Left hindlimb (tissue), 1 donor: ENCODE measurements at places on chromosomes 12 and 14.

DNA sequence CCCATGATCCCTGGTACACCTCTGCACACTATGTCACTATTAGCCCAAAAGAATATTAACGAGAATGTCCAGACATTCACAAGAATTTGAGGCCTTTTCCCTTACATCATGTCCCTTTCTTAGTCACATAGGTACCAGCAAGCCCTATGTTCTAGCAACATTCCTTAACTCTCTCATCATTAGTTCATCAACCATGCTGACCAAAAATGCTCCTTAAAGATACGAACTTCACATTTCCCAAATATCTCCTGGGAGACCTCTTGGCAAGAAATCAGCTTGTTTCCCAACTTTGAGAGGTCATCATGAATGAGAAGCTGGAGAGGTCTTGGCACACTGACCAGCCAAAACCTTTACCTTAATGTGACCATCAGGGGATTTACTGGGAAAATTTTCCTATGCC, 4.6 kb downstream of the SALL2 start:
- no peak for DNase-seq

GRCh38 chr14:68772761-68773381, 20.0 kb downstream of the ZFP36L1 start:
- DNase-seq = no peak

DNA sequence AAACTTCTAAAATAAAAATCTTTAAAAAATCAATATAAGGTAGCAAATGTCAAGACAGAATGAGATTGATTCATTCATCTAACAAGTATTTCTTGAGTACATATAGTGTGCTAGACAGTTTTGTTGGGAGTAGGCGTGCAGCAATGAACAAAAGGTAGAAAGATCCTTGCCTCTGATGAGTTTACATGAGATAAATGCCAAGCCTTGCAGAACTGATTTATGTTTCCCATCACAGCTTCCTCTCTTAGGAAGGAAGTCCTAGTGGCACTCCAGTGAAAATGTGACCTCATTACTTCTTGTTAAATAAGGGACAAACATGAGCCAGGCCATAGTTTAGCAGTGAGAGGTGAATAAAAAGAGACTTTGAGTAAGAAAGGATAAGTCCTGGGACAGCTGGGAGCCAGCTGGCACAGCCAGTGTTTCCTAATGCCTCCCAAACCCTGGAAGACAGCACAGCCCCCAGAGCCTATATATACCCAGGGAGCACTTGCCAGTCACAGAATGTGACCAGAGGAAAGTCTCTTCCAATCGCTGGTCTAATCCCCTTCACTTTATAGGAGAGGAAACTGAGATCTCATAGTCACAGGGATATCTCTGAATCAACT, 4.7 kb upstream of the COCH start:
- no peak for DNase-seq

DNA sequence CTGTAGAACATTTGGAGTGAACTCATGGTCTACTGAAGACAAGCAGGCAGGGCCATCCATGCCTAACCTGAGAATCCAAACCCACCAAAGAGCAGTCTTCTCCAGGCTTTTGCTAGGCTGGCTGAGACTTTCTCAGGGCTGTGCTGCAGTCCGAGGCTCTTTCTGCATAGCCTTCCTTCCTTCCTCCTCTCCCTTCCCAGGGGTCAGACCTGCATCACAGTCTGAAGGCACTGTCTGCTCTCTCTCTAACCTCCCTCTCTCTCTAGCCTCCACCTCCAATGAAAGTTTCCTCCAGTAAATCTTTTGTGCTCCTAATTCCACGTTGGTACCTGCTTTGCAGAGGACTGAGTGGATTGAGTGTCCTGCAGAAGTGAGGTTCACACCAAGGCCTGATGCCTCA, 6.4 kb upstream of the WSCD2 start:
- no peak for DNase-seq

DNA sequence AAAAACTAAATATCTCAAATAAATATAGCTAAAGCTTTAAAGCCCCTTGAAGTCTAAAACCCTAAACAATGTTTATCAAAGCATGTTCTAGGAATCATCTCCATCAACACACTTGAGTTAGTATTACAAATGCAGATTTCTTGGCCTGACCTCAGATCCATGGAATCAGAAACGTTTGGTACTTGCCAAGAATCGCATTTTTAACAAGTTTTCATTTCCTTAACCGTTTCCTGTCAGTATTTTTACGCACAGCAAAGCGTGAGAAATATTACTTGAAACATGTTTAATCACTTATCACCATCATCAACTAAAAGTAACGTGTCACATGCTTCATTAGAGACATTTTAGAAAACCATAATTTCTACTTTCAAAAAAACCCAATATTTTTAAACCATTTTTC, 9.7 kb downstream of the SLCO1C1 start:
- DNase-seq = no peak

DNA sequence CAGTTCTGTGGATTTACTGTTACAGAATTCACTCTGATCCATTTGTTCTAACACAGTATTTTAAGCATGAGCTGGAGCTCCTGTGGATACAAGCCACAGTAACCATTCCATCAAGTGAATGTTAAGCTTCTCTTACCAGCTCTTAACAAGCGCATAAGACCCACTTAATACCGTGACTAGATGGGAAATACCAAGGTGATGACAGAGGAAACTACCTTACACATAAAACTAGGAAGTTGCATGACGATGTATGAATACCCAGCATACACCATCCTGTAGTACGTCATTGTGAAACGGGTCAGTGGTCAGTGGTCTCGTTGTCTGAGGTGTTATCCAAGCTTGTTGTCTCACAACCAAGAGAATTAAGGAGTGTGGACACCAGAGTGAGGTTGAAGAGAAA, 2.0 kb upstream of the GALC start:
- no peak for DNase-seq

DNA sequence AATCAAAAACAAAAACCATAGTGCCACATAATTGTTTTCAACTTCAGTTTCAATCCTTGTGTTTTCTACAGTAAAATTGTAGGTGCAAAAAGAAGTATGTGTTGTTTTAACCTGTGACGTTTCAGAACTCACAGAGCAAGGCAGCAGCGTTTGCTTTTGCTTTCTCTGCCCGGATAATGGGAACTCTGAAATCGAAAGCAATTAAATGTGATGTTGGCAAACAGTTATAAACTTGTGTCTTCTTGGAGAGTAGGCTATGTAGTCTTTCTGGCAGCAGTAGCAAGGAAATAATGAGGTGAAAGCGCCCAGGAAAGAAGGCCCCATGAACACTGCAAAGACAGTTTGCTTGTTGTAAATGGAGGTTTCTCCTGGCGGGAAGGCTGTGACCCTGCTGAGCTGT, 39.1 kb downstream of the FNTB start:
- DNase-seq = no peak

GRCh38 chr12:106764738-106765137, 9.7 kb upstream of the RIC8B start:
- DNase-seq = no peak

GRCh38 chr14:95885278-95885677, 8.6 kb downstream of the TUNAR start:
- no peak for DNase-seq

DNA sequence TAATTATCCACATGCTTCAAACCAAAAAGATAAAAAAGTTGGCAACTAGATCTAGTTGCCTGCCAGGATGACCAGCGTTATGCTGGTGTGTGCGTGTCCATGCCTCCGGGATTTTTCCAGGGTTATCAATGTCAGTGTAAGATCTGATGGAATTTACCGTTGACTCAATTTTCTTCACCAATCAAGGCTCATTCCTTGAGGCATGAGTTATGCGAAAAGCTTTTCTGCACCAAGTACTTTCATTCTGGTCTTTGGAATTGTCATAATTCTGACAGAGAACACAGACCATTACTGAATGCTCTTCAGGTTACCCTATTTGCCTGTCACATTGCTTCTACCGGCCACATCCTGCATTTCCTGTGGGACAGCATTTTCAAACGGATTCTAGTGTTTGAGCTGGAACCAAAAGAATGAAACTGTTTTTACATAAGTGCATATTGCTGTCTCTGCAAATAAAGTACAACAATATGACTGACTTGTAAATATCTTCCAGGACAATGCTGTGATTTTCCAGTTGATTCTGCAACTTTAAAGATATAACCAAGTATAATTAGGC, 91.8 kb downstream of the DUSP16 start:
- DNase-seq = no peak

DNA sequence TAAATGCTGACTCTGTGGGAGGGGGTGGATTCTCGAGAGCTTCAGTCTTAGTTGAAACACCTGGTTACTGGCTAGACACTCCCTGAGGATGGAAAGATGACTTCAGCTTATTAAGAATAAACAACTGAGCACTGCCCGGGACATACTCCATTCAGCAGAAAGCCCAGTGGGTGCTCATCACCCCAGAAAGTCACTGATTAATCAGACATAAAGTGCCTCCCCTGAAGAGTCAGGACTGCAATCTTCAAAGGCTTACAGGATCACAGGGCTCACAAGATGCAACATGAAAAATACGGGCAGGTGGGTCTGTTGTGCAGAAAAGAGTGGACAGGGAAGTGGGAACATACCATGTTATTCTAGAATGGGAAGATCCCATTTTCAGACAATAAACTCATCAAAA, 207.0 kb downstream of the CALM1 start:
- DNase-seq = no peak

DNA sequence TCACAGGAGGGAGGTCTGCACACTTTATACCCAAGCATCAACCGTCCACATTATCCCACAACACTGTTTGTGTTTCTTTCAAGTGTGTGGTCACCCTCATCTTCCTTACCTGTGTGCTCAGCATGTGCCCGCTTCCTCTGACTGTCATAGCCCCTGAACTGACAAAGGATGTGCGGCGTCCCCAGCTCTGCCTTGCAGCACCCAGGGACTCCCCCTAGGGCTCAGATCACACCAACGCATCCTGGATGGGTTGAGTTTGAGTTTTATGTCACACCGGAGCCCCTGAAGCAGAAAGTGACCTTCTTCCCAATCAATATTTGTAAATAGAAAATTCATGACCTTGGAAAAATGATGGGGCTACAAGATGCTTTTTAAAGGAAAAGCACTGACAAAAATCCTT, 770.7 kb upstream of the TMEM132C start:
- no peak for DNase-seq

- no peak for DNase-seq
Measured at GRCh38 chr12:116964054-116965050, 53.6 kb downstream of the FBXW8 start.

GRCh38 chr12:95766356-95767019, 24.1 kb downstream of the NTN4 start:
- DNase-seq = no peak

- DNase-seq = no peak
Measured at GRCh38 chr12:48907245-48907644, 18.0 kb downstream of the FKBP11 start.

GRCh38 chr12:28089338-28089737, 100.9 kb upstream of the CCDC91 start:
- DNase-seq = no peak

GRCh38 chr14:89372512-89372883, 44.5 kb downstream of the FOXN3 start:
- DNase-seq = no peak

DNA sequence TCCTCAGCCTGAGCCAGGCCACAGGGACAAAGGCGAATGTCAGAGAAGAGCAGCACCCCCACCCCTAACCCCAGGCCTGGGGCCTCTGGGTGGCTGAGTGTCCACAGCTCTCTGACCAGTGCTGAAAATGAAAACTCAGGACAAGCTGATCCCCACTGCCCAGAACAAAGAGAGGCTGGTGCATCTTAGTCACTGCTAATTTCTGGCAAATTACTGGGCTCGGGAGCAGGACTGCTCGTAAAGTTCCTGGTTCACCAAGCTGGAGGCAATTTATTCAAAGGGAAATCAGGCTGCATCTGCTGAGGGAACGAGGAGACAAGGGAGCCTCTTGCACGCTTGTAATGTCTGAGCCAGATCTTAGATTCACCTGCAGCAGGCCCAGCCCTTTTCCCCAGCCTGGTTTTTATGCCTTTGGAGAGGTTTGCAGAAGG, 43.2 kb downstream of the CALM1 start:
- no peak for DNase-seq

GRCh38 chr14:106277503-106277902, 751.1 kb downstream of the TMEM121 start:
- DNase-seq = no peak

GRCh38 chr12:68336889-68337303, 4.7 kb upstream of the MDM1 start:
- no peak for DNase-seq

GRCh38 chr12:109549613-109550270, 23.6 kb downstream of the MMAB start:
- DNase-seq = no peak

DNA sequence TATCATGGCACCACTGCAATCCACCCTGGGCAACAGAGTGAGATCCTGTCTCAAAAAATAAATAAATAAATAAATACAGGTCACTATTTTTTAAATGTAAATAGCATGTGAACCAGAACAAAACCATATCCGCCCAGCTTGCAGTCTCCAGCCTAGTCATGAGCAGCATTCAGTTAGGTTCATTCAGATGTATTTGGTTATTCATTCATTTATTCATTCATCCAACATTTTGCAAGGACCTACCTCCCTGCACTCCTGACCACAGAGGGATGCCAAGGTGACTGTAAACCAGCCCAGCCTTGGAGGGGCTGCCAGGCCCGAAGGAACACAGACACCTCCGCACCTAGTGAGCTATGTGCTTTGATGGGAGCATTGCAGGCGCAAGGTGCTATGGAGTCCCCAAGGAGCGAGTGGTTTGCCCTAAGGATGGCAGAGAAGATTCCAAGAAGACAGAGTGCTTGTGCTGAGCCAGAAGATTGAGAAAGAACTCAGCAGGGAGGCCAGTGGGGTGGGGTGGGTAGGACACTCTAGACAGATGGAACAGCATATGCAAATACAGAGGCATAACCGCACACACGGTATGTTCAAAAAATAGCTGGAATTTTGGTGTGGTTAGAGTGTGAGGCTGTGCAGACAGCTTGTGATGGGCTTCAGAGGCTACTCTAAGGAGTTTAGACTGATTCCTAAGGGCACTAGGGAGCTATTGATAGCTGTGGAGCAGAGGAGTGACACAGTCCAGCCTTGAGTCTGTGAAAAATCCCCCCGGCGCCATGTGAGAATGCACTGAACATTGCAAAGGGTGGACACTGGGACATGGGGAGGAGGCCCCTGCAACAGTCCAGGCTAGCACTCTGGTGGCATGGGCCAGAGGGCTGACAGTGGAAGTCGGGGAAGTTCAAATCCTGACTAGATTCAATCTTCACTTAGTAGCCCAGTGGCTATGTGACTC, 11.7 kb downstream of the DTX1 start:
- no peak for DNase-seq
